ENCODE measurements at places on chromosomes 5 and 9.

GRCh38 chr9:97633859-97634490 lies 354 bp downstream of the NCBP1 start:
- no peak for DNase-seq

- no peak for DNase-seq
Measured at GRCh38 chr9:27564670-27565069, 8.6 kb downstream of the C9orf72 start.

- DNase-seq, result no peak
Measured at GRCh38 chr9:123868002-123868401, 61.9 kb downstream of the DENND1A start.

DNA sequence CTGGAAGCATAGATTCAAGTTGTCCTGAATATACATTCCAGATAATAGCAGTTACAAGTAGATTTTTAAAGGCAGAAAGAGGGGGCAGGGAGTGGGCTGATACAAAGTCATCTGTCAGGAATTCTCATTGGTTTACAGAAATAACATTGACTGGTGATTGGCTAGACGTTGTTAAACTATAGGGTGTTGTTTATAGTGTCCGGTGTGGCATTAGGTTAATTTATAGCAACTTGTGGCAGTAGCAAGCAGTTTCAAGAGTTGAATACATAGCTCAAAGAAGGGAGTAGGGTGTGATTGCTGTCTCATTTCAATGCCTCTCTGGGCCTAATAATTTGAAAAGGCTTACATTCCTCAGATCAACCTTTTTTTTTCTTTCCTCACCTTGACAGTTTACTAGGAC lies 10.7 kb upstream of the POC5 start:
- DNase-seq, result no peak

DNA sequence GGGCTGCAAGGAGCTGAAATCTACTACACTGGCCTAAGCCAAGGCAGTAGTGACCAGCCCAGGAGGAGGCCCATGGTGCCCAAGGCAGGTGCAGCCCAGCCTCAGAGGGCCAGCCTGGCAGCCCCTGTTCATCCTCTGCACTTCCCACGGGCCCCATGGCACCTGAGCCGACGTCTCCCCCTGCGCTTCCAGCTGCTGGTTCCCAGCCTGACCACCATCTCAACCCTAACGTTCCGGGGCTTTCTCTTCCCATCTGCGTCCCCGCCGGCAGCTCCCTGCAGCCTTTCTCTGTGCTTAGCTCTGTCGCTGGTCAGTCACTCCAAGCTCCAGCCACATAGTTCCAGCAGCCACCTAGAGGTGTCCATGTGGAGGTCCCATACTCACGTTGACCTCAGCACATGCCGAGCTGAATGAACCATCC lies 105.5 kb upstream of the LMX1B start:
- peak; percentile 18 for DNase-seq

DNA sequence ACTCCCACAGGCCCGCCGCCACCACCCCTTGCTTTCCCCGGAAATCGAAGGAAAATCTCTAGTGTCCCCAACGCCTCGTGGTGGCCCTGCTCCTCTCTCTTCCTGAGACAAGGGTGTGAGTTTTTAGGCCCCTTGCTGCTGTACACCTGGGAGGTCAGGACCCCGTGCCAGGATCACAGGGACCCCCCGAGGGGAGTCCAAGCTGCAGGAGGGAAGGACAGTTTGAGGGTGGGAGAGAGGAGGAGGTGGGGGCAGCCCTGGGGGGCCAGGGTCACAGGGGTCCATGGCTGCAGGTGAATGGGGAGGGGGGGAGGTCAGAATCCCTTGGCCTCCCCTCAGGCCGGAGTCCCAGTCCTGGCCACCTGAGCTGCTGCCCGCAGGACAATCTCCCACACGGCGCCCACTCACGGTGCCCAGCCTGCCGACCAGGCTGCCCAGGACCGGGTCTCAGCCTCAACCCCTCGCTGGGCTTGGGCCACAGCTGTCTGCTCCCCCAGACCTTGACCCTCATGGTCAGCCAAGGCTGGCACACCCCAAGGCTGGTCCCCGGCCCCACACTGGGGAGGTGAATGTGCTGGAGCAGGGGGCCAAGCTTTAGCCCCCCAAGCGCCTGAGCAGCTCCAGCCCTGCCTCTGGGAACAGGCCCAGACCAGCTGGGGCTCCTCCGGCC lies 19.9 kb downstream of the TPPP start:
- DNase-seq, result peak; percentile 32

Measured in left ventricle myocardium superior (tissue), 1 donor.